T-cell (primary cell): ENCODE measurements at places on chromosomes 4 and X. TPM values are rescaled to one million over a fixed set of nuclear protein-coding genes. Genes with fewer than 3 reads are reported as not detected.

The CSN1S1 gene
- total RNA-seq = not detected

DNA sequence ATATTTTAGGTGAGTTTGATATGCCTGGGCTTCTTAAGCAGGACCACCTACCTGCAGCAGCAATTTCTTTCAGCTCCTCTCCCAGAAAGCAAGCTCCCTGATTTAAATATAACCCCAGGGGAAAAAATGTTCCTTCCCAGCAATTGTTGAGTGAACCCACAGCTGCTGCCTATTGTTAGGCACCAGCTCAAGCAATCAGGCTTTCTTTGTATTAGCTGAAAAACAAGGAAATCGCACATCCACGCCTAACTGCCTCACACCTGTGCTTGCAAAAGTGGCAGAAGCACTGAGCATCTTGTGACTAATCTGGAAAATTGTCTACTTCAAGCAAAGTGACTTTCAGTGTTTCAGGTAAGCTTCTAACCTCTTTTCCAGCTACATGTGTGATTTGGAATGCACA, 432.2 kb downstream of the SMARCA1 start:
- H3K36me3 ChIP-seq = no peaks in the 10 kb centered on the region
- no peak for DNase-seq
- H3K4me3 ChIP-seq = no peak overlapping the region

DNA sequence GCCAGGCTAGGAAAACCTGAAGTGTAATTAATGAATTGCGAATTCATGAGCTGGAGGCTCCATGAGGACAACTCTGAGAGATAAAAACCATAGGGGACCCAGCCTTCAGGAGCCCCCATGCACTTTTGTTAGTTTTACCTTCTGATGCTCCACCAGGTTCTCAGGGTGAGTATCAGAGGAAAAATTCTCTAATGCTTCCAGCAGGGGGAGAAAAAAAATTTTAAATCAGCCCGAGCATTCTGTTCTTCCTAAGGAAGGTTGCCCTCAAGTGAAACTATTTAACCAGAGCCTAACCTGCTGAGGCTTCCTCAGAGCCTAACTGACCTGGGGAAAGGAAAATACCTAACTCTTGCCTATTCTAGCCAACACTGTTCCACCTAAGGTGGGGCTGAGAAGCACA, 552.6 kb downstream of the PPARGC1A start:
- DNase-seq = no peak
- H3K27me3 ChIP-seq = no peaks in the 10 kb centered on the region
- no peaks in the 10 kb centered on the region for H3K36me3 ChIP-seq
- no peak overlapping the region for H3K4me3 ChIP-seq

The SPANXD gene
- total RNA-seq = not detected

DNA sequence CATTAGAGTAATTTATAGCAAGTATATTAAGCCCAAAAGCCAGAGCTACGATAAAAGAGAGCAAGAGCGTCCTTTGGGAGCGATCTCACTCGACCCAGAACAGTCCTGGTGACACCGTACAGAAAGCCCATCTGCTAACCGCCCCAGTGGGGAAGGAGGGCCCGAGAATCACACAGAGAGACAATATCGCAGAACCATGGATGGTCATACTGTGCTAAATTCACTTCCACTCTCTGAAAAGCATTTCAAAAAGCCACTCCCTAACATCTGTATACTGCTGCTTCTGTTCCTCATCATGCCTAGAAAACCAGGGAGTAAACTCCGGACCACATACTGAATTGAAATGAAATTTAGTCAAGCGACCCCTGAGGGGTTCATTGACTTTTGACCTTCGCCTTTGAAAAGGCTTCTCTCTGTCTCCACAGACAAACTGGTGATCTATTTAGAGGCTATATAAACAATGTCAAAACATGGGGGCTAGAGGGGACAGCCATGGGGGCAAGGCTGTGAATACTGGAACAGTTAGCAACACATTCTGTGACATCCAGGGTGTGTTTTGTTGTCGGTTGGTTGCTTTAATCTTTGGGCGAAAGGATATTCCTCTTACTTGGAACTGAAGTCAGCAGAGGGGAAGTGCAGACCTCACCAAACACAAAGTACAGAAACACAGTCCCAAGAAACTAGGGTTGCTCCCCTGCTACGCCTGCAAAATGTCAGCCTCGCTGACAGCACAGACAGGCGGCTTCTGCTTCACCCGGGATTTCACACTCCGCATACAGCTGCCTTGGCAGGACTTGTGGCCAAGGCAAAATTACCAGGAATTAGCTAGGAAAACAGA, 129.0 kb upstream of the RASGEF1B start:
- no peak for DNase-seq
- H3K36me3 ChIP-seq = no peaks in the 10 kb centered on the region
- no peak overlapping the region for H3K27ac ChIP-seq
- H3K27me3 ChIP-seq = no peaks in the 10 kb centered on the region
- H3K4me3 ChIP-seq = no peak overlapping the region
- no peaks in the 10 kb centered on the region for H3K4me1 ChIP-seq

DNA sequence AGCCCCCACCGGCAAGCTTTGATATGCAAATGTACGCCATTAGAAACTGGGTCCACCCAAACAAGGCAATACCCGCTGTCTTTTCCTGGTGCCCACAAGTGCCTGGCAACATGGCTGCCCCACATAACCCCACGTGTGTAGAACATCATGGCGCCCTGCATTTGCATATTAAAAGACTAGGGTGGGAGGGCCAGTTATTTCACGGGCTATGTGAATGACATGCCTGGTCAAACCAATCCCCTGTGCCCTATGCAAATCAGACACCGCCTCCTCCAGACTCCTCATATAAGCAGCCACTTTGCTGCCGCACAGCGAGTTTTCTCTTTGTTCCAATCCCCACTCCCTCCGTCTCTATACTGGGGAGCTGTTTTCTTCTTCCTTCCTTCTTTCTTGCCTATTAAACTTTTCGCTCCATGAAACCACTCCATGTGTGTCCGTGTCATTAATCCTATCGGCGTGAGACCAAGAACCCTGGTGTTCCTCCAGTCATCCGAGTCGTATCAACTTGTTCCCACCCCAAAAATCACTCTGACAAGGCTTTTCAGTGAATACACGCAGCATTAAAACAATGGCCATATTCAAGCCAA, 112.6 kb upstream of the SORBS2 start:
- no peak overlapping the region for H3K27ac ChIP-seq
- DNase-seq = no peak
- H3K27me3 ChIP-seq = no peaks in the 10 kb centered on the region
- H3K4me3 ChIP-seq = no peak overlapping the region
- H3K4me1 ChIP-seq = no peaks in the 10 kb centered on the region

The PDCL2 gene
- not detected for total RNA-seq

GRCh38 chrX:100625985-100626491, 10.6 kb downstream of the TSPAN6 start:
- no peak overlapping the region for H3K27ac ChIP-seq
- DNase-seq = no peak
- H3K4me3 ChIP-seq = no peak overlapping the region

The CENPVL1 gene
- total RNA-seq = not detected

GRCh38 chr4:13344216-13344615, 139.9 kb downstream of the RAB28 start:
- H3K4me1 ChIP-seq = no peaks in the 10 kb centered on the region
- no peak overlapping the region for H3K27ac ChIP-seq
- H3K27me3 ChIP-seq = no peaks in the 10 kb centered on the region
- no peaks in the 10 kb centered on the region for H3K36me3 ChIP-seq

The CLIC2 gene
- 1.3 TPM for total RNA-seq

- no peak overlapping the region for H3K27ac ChIP-seq
- no peak overlapping the region for H3K4me3 ChIP-seq
- H3K27me3 ChIP-seq = no peaks in the 10 kb centered on the region
- H3K36me3 ChIP-seq = no peaks in the 10 kb centered on the region
Measured at GRCh38 chrX:19867411-19867732, 20.0 kb downstream of the SH3KBP1 start.

DNA sequence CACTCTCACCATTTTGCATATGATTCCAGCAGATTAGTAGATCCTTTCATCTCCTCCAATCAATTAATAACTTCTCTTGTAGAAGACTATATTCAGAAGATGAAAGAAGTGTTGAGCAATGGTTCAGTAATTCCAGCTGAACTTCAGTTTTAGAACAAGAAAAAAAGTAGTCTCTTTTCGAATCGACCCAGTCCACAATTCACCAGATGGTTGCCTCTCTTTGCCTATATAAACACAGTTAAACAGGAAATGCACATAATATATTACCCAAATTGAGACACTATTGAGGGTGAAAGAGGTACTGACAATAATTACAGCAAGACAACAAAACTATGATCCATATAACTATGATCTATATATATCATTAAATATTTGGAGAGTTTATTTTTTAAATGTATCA, 16.8 kb upstream of the FAM241A start:
- H3K27me3 ChIP-seq = no peaks in the 10 kb centered on the region
- H3K4me1 ChIP-seq = no peaks in the 10 kb centered on the region
- H3K36me3 ChIP-seq = no peaks in the 10 kb centered on the region
- H3K27ac ChIP-seq = no peak overlapping the region

DNA sequence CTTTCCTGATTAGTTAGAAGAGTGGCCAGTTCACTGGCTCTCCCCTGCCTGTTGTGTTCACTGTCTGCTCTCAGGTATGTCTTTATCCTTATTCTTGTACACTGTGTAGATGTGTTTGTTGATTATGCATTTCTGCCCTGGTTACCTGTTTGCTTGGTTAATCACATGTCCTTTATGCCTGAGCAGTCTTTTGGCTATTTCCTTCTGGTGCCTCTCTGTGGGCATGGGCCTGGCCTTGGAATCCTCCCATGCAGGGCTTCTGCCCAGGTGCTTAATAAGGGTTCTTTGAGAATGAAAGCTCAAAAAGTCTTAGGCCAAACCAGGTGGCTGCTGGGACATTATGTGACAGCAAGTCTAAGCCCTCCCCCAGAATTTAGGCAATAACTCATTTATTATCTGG, 26.5 kb downstream of the OTUD6A start:
- H3K36me3 ChIP-seq = no peaks in the 10 kb centered on the region
- no peak for DNase-seq
- H3K27me3 ChIP-seq = no peaks in the 10 kb centered on the region
- H3K27ac ChIP-seq = no peak overlapping the region
- no peak overlapping the region for H3K4me3 ChIP-seq

GRCh38 chr4:121824171-121824527, 466 bp upstream of the CCNA2 start:
- H3K4me1 ChIP-seq = peaks cover 10% of the 10 kb centered on the region
- H3K27ac ChIP-seq = peak overlapping the region; percentile 75
- no peaks in the 10 kb centered on the region for H3K36me3 ChIP-seq
- no peaks in the 10 kb centered on the region for H3K27me3 ChIP-seq
- peak overlapping the region; percentile 78 for H3K4me3 ChIP-seq
- no peak for DNase-seq

DNA sequence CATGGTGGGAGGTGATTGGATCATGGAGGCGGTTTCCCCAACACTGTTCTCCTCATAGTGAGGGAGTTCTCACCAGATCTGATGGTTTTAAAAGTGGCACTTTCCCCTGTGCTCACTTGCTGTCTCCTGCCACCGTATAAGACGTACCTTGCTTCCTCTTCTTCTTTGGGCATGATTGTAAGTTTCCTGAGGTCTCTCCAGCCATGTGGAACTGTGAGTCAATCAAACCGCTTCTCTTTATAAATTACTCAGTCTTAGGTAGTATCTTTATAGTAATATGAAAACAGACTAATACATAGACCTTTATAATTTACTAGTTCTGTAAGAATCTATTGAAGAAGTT, 82.5 kb upstream of the PITX2 start:
- H3K36me3 ChIP-seq = no peaks in the 10 kb centered on the region
- H3K27ac ChIP-seq = no peak overlapping the region
- H3K27me3 ChIP-seq = no peaks in the 10 kb centered on the region
- no peak overlapping the region for H3K4me3 ChIP-seq

The GABRQ gene
- not detected for total RNA-seq

The PPEF2 gene
- total RNA-seq = 0.50 TPM

The PRR32 gene
- not detected for total RNA-seq

GRCh38 chr4:155569960-155570515, 96.6 kb upstream of the GUCY1A1 start:
- H3K27ac ChIP-seq = no peak overlapping the region
- H3K4me3 ChIP-seq = no peak overlapping the region
- DNase-seq = no peak
- H3K4me1 ChIP-seq = no peaks in the 10 kb centered on the region
- H3K36me3 ChIP-seq = no peaks in the 10 kb centered on the region

DNA sequence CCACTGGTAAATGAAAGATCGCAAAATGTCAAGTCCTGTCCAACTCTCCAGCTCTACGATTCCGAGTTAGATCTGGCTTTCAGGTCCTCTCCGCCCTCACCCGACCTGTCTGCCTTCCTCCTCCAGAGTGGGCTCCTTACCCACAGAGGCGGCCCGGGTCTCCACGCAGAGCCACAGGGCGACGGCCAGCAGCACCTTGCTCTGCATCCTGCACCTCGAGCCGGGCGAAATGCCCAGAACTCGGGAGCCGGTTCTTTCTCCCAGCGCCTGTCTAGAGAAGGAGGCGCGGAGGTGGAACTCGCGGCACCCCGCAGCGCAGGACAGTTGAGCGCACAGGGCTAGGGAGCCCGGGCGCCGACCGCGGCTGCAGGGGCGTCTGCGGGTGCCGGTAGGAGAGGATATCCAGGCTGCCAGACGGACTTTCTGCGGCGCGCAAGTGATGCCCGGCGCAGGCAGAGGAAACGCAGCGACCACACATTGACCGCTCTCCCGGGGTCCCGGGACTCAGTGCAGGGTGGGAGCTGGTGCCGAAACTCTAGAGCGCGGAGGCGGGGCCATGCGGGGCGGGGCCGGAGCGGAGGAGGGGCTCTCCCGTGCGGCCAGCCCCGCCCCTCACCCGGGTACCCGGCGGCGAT, at the start of gene KDR:
Gene KDR (minus strand): TSS at position 509 of the 635 bp plus-strand sequence. CDS start 302 bp downstream, at position 207.
- peaks cover 23% of the 10 kb centered on the region for H3K27me3 ChIP-seq
- H3K36me3 ChIP-seq = no peaks in the 10 kb centered on the region
- no peaks in the 10 kb centered on the region for H3K4me1 ChIP-seq

DNA sequence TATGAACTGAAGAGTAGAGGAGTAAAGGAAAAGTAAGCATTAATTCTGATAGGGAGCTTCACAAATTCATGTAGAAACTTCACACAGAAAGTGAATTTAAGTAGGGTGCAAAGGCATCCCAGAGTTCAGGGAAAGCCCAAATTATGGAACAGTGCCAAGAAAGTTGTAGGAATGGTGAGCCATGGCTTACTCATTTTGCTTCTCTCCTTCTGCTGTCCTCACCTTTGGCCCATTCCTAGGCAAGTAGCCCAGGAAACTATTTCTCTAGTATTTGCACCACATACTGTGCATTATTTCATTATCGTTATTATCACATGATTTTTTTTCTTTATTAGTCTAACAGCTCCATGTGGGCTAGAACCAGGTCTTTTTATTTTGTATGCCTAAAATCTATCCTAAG, 34.9 kb upstream of the IL1RAPL1 start:
- H3K4me3 ChIP-seq = no peak overlapping the region
- H3K27ac ChIP-seq = no peak overlapping the region
- no peaks in the 10 kb centered on the region for H3K36me3 ChIP-seq
- no peaks in the 10 kb centered on the region for H3K27me3 ChIP-seq

DNA sequence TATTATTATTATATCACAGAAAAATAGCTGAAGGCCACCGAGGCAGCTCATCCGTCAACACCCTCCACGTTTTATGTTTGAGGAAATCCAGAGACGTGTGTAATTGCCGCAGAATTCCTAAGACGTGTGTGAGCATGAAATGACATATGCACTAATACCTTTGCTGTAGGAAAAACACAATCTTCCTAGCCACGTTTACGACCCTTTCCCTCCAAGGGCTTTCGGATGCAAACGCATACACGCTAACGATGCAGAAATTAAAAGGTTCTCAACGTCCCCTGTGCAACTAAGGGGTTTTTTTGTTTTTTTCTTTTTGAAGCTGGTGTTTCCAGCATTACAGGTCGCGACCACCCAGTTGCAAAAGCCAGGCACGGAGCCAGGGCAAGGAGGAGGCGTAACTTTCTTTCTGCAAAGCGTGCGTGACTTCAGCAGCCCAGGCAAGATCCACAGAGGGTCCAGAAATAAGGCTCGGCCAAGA, 33.8 kb downstream of the CRLF2 start:
- no peaks in the 10 kb centered on the region for H3K4me1 ChIP-seq
- H3K4me3 ChIP-seq = no peak overlapping the region
- H3K36me3 ChIP-seq = no peaks in the 10 kb centered on the region
- no peak overlapping the region for H3K27ac ChIP-seq
- no peaks in the 10 kb centered on the region for H3K27me3 ChIP-seq
- no peak for DNase-seq
